ENCODE measurements at places on chromosomes 7 and 10. TPM values are rescaled to one million over a fixed set of nuclear protein-coding genes. Genes with fewer than 3 reads are reported as not detected.

DNA sequence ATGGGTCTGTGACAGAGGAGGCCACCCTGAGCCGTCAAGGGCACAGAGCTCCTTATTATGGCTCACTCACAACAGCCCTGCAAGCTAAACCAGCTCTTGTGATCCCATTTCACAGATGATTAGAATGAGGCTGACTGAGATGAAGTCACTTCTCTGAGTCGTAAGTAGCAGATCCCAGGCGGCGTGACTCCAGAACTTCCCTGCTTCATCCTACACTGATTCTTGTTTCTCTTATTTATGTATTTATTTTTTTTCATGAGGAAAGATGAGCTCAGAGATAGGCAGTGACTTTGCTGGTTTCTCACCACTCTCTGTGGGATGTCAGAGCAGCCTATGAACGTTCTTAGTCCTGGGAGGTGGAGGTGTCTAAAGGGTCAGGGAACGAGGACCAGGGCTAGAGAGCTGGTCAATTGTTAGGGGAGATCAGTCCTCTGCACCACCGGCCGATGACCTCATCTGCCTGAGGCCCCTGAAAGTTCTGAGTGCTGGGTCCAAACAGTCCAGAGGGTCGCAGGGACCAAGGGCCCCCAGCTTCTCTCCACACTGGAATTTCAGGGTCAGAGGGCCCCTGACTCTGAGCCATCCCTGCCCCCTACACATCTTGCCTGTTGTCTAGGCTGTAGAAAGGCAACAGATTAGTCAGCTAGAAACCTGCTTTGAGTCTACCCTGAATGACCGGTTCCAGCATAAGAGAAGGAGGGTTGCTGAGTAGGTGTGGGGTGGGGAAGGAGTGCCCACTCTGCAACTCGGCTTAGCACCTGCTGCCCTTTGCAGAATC, 17.9 kb downstream of the CLRN3 start:
- DNase-seq, result peak; percentile 66

- no peak for DNase-seq
Measured at GRCh38 chr7:101993311-101993710, 175.9 kb downstream of the CUX1 start.

- no peak for DNase-seq
Measured at GRCh38 chr10:15712883-15713282, 6.8 kb downstream of the ITGA8 start.

PRPS1L1 gene
- not detected for total RNA-seq

DNA sequence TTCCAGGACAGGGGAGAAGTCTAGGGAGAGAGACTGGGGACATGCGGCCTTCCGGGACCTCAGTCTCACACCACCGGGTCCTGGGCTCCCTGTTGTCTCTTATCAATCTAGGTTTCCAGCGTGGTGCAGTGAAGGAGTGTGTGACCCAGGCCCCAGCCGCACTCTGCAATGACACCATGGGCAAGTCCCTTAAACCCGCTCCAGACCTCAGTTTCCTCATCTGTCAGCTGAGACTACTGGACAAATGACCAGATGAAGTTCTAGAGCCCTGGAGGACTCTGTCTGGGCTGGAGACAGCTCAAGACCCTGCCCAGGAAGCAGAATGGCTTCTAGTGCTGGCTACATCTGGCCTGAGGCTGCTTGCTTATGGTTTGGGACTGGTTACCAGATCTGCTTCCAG, 20.1 kb upstream of the EIF5AL1 start:
- DNase-seq, result no peak

Data from posterior vena cava (tissue), 2 donors.